ENCODE measurements at places on chromosomes 3 and 15. TPM values are rescaled to one million over a fixed set of nuclear protein-coding genes. Genes with fewer than 3 reads are reported as not detected.

Gene DHX30
- total RNA-seq = 43.6 TPM

Gene SERINC4
- total RNA-seq = 0.32 TPM

Gene GRK7
- total RNA-seq = not detected

Gene GOLGA8O
- total RNA-seq = 0.39 TPM

Gene TCTA
- 16.1 TPM for total RNA-seq

Gene BFSP2
- not detected for total RNA-seq

Gene THRB
- 32.8 TPM for total RNA-seq

Gene ALDH1A2
- total RNA-seq = 16.0 TPM

Gene HEXA
- total RNA-seq = 129 TPM

Gene DLL4
- 6.5 TPM for total RNA-seq

Data from heart right ventricle (tissue), 16 donors.